EH (cell line): ENCODE measurements at places on chromosomes 11 and 22.

DNA sequence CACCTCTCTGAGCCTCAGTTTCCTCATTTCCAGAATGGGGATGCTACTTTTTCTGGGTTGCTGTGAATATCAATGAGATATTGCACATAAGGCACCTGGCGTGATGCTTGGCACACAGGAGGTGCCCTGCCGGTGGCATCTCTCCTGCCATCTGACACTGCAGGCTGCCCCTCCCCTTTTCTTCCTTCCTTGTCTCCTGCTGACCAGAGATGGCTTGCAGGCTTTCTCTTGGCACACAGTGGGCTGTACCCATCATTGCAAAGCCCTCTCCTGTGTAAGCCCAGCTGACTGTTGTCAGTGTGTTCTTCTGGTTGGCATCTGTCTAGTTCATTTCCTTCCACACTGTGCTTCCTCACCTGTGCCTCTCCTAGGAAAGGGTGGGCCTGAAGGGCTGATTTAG, 91.7 kb downstream of the MYO18B start:
- no peak for DNase-seq

- DNase-seq: no peak
Observed at GRCh38 chr11:114136686-114137640, 77.5 kb downstream of the ZBTB16 start.

DNA sequence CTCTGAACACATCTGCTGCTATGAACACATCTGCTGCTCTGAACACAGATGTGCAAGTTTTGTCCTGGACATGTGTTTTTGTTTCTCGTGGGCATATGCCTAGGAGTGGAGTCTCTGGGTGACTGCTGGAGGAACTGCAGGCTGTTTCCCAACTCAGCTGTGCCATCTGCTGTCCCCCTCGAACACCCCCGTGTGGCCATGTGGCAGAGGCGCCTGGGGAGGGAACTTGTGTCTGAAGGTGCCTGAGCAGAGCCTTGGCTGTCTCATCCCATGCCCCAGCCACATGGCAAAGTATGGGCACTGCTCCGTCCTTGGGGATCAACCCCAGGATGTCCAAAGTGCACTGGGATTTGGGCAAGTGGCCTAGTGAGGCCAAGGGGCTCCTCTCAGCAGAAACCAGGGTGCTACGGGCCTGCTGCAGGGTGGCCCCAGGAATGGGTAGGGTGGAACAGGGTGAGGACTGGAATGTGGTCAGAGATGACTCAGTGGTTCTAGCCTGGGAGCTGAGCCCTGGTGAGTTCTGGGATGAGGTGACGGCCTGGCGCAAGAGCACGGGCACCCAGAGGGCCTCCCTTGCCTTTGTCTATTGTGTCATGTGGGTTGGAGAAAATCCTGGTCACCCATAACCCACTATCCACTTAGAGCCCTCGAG, 14.7 kb downstream of the GATD1 start:
- peak; percentile 90 for DNase-seq

GRCh38 chr11:65861533-65862183, 1.4 kb downstream of the MUS81 start:
- DNase-seq: no peak

- DNase-seq: no peak
Observed at GRCh38 chr22:48569476-48570233, 1258.0 kb downstream of the BRD1 start.
